ENCODE measurements at places on chromosomes 3 and 15.

DNA sequence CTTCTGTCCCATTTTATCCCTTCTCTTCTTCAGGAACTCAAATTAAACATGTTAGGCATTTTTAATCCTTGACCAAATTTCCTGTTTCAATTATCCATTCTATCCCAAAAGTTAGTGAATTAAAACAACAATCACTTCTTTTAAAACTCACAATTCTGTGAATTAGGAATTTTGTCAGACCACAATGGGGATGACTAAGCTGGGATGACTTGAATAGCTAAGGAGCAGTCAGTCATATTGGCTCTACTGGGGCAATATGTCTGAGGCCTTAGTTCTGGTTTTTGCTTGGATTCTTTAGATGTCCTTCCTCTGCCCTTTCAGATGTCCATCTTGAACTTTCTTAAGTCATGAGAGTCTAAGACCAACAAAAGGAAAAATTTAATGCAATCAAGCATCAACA is 178.2 kb upstream of the TGFBR2 start:
- DNase-seq: no peak

- no peak for DNase-seq
Measured at GRCh38 chr3:95343228-95343627, 1280.4 kb downstream of the NSUN3 start.

GRCh38 chr3:153162513-153163392 is 727 bp downstream of the RAP2B start:
- peak; percentile 36 for DNase-seq

GRCh38 chr3:69696367-69696766 is 42.9 kb upstream of the MITF start:
- no peak for DNase-seq

Data from stimulated activated CD4-positive, alpha-beta T cell treated with anti-CD3 and anti-CD28 coated beads, Interleukin-12 subunit alpha, Interleukin-12 subunit beta, amount 100 ng/mL, for 4 hours (primary cell).